Muscle of arm (tissue), 14 donors: ENCODE measurements at places on chromosomes 12 and 14. TPM values are rescaled to one million over a fixed set of nuclear protein-coding genes. Genes with fewer than 3 reads are reported as not detected.

GRCh38 chr14:79543967-79544697 is 667.2 kb downstream of the DIO2 start:
- DNase-seq: peak; percentile 56

DNA sequence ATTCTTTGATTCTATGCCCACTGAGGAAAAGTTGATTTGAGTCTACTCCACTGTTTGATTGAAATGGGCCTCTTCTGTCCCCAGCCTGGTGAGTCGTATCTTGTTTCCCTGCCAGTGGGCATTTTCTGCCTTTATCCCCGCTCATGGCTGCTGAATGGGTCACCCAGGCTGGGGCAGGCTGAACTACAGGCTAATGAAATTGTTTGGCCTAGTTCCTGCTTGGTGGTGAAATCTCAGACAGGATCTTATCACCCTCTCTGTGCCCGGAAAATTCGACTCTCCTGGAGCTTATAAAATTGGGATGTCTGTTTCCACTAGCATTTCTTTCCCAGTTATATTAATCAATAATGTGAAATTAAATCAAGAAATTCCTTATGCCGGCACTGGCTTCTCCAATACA is 65.0 kb downstream of the CHST11 start:
- DNase-seq: no peak

DNA sequence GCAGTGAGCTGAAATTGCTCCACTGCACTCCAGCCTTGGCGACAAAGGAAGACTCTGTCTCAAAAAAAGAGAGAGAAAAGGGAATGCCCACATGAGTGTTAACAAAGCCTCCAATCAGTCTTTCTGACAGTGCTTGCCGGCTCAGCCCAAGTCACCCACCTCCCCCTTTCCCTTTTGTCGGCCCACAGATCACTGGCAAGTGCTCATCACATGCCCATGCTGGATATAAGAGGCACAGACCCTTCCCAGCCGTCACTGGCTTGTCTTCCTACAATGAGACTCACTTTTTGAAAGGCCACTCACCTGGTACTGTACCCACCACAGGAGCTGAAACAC is 70.8 kb downstream of the CCDC88C start:
- no peak for DNase-seq

DNA sequence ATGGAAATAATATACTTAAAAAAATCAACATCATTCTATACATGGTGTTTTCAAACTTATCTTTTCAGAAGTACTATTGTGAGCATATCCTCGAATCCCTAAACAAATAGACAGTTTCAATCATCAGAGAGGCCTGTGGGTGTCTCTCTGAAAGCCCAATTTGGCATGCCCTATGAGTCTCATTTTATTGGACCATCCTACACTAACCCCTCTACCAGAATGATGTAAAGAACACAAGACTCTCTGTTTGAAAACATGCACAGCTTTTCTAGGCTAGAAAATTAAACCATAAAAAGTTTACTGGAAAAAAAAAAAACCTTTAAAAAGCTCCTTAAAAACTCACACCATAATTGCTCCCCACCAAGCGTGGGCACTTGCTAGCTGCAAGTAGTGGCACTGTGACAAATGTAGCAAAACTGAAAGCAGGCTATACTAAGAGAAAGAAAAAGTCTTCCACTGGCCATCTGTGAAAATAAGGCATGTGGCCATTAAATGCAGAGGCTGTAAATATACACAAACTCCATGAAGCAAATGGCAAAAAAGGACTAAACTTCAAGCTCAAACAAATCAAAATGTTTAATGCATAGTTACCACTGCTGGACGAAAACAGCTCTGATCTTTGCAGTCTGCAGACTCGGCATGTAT is 394.2 kb downstream of the SOX5 start:
- DNase-seq: no peak

GRCh38 chr14:106846218-106846617 is 1319.8 kb downstream of the TMEM121 start:
- DNase-seq: no peak

GRCh38 chr12:120235369-120236323 is 29.9 kb downstream of the PXN start:
- no peak for DNase-seq

Gene CLEC2A
- polyA plus RNA-seq: 4.1 TPM

Gene SLC39A2
- 1.6 TPM for polyA plus RNA-seq
